ENCODE measurements at places on chromosomes 1 and 21.

- DNase-seq: no peak
Measured at GRCh38 chr1:173020138-173020750, 30.5 kb downstream of the TNFSF18 start.

- DNase-seq: peak; percentile 29
Measured at GRCh38 chr1:215076322-215076721, 6.2 kb upstream of the KCNK2 start.

- DNase-seq: peak; percentile 80
Measured at GRCh38 chr1:65958561-65959350, 166.1 kb downstream of the PDE4B start.

- DNase-seq: no peak
Measured at GRCh38 chr21:42515708-42516502, 2.3 kb downstream of the SLC37A1 start.

GRCh38 chr1:203183828-203184227 lies 2.7 kb downstream of the CHI3L1 start:
- DNase-seq: no peak

GRCh38 chr1:156912861-156913808 lies 7.3 kb upstream of the LRRC71 start:
- no peak for DNase-seq

DNA sequence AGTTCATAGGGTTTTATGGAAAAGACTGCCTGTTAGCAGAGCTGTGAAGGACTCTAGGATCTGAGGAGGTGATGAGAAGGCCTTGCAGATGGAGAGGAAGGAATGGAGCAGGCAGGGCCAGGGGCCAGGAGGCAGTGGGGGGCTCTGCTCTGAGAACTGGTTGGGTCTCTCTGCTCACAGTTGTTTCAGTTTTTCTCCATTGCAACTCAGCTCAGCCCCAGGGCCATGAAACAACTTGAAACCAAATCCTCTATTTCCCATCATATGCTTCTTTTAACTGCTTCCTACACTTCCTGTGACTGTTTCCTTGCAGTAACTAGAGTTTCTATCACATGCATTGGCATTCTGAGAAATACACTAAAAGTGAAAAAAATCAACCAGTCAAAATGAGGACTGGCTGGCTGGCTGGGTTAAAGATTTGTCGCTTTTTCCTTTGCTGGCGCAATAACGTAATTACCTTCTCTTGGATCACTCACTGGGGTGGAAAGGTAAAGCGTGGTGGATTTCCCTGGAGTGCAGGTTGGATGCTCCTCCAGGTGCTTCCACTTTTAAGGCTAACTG lies 172.0 kb downstream of the CDC7 start:
- no peak for DNase-seq

DNA sequence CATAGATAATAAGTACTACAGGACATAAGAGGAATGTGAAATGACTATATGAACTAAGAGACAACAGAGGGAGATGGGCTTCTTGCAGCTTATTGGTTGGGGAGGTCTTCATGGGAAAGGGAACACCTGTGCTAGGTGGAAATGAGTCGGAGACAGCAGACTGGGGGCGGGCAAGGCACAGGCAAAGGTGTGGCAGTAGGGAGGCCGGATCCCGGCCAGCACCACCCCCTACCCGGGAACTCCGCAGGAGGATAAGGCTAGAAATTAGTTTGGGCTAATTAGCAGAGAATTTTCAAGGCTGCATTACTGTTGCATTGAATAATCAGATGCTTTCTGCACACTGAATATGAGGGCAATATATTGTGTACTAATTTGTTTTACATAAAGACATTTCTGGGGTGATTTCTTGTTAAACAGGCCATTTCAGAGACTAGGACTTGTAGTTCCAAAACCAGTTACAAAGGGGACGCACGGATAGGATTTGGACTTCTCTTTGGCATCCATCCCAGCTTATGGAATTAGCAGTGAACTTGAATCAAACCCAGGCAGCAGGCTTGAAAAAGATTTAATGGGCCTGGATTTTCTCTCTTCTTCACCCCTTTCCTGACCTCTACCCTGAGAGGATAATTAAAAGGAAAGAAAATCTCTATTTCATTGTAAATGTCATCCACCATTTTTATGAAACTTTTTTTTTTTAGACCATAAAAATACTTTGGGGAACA lies 2.2 kb upstream of the HUNK start:
- no peak for DNase-seq

- no peak for DNase-seq
Measured at GRCh38 chr1:95793893-95794292, 559.9 kb downstream of the RWDD3 start.

DNA sequence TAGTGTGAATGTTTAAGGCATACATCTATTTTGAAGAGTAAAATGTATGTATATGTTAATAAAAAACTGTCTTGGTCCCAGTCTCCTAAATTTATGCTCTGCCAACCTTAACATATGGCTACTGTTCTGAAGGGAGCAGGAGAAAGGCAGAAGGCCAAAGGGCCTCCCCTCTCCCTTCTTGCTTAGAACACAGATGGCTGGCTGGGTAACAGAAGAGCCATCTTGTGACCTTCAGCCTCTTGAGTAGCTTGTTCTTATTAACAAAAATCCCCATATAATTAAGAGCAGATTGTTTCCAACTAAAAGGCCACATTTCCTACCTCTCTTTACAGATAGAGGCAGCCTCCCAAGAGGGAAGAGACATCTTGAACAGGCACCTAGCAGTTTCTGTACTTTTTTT lies 36.1 kb downstream of the EPB41 start:
- DNase-seq: no peak

DNA sequence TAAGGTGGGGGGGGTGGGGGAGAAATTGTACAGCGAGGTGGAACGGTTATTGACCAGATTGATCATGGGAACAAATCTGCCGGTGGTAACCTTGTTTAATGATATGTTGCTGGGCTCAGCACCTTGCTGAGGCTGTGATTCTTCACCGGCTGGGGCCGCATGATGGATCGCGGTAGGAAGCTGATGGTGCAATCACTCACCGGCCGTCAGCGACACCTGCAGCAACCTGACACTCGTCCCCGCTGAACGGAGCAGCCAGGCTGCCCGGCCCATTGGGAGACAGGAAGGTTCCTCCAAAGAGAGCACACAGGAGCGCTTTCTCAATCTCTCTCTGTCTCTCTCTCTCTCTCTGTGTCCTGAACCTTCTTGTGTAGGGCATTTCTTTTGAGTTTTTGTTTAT lies 128.5 kb upstream of the RRP15 start:
- no peak for DNase-seq

DNA sequence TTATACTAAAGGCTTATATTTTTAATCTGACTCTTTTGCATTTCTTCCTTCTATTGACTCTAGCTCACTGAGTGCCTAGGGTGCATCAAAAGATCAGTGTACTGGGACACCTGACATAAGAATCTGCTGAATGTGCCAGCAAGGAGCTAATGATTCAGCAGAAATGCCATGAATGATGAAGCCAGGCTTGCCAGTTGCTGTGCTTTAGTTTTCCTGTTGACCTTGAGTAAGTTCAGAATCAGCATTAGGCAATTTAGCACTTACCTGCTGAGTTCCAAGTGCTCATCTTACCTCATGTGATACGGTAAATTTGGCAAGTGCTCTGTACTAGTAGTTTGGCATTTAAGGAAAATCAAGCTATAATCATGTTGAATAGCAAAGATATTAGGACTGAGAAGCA lies 523.2 kb upstream of the B3GALT2 start:
- DNase-seq: no peak

- DNase-seq: peak; percentile 1
Measured at GRCh38 chr1:113615425-113615824, 143.9 kb downstream of the PHTF1 start.
